IMR-90 (cell line): ENCODE measurements at places on chromosomes 6 and 20.

DNA sequence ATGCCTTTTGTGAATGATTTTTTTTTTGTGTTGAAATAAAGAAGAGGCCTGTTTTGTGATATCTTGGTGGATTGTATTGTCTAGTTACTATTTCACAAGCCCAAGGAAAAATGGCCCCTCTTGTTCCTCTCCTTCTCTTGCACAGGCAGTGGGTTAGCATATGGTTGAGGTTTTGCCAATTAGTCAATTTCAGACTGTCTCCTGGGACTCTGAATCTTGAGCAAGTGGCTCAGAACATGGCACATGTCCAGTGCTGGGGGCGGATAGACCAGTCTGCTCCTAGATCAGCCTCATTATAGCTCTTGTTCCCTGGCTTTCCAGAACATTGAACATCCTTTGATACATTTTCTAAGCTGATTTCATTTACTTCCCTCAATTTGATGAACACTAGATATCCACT, 589.2 kb downstream of the PHF3 start:
- DNase-seq = peak; percentile 14

DNA sequence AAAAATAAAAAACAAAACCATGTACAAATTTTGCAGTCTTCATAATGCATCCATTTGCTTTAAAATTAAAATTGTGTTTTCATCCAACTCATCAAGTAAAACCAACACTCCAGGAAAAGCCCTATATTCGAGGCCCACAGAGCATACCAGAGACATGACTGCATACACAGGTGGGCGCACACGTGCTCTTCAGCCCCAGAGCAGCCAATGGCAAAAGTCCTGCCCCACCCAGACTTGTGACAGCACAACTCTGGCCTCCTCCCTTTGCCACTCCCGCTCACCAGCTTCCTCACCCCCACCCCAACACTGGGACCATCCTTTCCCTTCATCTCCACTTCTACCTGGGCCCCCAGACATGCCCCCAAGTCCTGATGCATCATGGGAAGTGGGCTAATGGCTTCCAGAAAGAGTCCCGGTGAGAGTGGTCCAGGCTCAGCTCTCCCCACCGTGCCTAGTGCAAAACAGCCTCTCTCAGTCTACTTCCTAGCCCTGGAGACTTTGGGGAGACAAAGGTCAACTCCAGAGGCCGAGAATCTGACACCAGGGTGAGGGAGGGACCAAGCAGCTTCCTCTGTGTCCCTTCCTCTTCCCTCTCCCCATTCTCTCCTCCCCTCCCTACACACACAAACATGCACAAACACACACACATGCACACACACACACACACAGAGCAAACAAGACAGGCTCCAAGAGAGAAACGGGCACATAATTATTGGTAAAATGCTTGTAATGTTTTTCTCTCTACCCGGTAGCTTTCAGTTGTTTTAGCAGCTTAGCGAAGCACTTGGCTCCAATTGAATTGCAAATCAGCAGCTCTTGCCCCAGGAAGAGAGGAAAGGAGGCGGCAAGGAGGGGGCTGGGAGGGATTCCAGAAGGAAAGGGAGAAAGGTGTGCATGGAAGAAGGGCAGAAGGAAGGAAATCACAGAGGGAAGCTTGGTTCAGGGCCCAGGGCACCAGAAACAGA, 14.3 kb downstream of the GRM4 start:
- no peak for DNase-seq

GRCh38 chr6:5490501-5491069, 229.3 kb downstream of the FARS2 start:
- DNase-seq = no peak

- DNase-seq = no peak
Measured at GRCh38 chr6:34576286-34576955, 20.3 kb upstream of the SPDEF start.

DNA sequence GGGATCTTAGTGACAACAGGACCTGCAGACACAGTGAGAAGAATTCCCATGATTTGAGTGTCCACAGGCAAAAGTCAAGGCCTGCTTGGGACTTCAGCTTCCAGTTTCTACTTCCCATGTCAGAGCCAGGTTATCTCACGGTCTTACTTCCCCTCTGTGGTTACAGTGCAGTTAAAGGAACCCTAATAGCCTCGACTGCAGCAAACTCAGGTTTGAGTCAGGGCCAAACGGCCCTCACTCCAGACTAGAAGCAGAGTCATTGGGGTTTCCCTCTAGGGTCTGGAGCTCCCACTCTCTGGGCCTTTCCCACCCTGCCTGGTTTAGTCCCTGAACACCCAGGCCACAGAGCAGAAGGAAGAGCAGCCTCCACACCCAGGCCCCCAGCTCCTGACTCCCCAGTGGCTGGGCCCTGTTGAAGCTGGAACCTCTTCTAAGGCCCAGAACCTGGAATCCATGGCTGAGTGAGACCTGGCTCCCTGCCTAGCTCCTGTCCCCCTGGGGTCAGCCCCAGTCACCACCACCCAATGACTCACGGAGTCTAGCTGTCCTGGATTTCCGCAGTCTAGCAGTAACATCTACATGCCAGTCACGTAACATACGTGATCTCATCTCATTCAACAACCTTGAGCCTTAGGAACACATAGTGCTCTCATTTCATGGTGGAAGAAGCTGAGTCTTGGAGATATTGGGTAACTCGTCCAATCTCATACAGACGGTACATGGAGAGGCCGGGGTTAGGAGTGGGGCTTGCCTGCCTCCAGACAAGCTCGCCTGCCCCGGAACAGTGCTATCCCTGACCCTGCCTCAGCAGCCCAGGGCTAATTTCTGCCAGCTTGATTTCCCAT, 9.2 kb upstream of the GHRH start:
- peak; percentile 50 for DNase-seq

DNA sequence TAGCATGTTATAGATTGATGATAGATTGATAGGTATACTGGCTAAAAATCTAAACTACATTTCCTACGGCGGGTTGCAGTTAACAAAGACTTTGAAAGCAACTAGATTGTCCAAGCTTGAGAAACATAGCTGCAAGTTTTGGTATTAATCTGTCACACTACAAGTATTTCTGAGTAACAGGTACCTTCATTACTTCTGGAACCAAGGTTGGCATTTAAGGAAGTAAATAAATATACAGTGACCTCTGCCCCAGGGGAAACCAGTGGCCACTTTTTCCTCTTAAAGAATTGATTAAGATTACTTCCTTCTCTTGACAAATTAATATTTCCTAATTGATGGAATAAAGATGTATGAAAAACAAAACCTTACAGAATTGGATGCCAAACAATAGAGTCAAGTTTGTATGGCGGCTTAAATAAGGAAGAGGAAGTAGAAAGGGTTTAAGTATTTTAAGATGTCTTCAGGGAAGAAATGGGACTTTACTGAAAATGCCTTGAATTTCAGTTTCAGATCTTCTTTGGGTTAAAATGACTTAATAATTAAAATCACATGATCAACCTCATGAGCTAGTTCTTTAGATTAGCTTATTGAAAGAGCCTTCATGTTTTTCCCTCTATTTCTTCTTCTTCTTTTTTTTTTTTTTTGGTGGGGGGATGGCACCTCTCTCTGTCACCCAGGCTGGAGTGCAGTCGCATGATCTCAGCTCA, 132.8 kb downstream of the DOK5 start:
- no peak for DNase-seq

- no peak for DNase-seq
Measured at GRCh38 chr6:33719326-33719987, 8.0 kb upstream of the UQCC2 start.

GRCh38 chr20:62149532-62150309, 6.2 kb downstream of the SS18L1 start:
- DNase-seq = peak; percentile 18

DNA sequence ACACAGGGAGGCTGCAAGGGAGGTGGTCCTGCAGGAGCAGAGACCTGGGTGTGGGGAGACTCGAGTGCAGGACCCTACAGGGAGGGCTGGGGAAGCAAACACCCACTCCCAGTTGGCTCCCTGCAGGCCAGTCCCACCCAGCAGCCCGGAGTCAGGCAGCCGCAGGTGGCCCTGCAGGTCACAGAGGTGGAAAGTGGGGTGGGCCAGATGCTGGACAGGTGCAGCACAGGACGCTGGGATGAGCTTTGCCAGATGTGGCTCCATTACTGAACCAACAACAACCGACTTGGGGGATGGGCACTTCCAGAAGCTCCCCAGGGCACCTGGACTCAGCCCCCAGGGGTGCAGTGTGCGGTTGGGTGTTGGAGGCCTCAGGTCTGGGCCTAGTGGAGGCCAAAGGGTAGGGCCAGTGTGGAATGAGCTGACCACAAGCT, 26.6 kb upstream of the MYT1 start:
- no peak for DNase-seq

DNA sequence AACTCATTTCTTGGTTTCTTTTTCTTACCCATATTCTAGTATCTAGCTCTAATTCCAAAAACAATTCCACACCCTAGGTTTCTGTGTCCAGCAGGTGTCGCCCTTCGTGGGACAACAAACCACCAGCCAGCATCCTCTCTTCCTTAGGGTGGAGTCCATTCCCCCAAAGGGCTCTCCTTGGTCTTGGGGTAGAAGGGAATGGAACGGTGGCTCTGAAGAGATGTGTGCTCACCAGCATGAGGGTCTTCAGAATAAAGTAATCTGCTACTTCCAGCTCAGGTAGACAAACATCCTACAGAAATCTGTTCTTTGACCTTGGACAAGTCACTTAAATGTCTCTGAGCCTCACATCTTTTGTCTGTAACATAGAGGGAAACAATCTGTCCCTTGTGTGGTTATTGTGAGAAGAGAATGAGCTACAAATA, 7.2 kb downstream of the HLA-DMB start:
- DNase-seq = peak; percentile 73

- peak; percentile 52 for DNase-seq
Measured at GRCh38 chr20:25294459-25295385, 46.8 kb downstream of the PYGB start.

DNA sequence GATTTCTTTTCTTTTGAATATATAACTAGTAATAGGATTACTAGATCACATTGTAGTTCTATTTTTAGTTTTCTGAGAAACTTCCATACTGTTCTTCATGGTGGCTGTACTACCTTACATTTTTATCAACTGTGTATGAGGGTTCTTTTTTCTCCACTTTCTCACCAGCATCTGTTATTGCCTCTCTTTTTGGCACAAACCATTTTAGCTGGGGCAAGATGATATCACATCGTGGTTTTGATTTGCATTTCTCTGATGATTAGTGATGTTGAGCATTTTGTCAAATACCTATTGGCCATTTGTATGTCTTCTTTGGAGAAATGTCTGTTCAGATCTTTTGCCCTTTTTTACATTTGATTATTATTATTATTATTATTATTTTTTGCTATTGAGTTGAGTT, 86.1 kb upstream of the TCF21 start:
- no peak for DNase-seq

DNA sequence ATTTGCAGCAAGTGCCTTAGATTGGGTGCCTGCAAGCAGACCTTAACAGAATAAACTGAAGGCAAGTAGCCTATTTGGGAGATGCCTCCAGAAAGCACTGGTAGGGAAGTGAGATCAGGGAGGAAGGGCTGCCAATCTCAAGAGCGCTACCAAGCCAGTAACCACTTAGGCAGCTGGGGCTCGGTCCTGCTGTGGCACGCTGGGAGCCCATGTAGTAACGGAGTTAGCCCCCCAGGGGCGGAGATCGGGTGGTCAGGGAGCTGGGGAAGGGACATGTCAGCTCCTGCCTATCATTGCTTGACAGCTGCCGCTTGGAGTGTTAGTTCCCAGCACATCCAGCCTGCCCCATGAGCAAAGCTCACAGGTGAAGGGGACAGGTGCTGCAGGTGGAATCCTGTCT, 127.0 kb downstream of the CEBPB start:
- no peak for DNase-seq

- DNase-seq = peak; percentile 96
Measured at GRCh38 chr20:8837396-8837795, 231.5 kb upstream of the PLCB4 start.

DNA sequence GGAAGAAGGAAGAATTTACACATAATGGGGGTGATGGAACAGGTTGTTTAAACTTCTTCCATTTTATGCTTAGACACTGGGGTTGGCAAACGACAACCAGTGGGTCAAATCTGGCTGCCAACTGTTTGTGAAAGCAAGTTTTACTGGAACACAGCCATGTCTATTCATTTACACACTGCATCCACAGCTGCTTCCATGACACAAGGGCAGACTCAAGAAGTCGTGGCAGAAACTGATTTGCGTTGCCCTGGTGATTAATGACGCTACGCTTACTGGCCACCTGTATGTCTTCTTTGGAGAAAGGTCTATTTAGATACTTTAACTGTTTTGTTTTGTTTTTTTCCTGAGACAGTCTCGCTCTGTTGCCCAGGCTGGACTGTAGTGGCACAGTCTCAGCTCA, 19.0 kb downstream of the CTCFL start:
- no peak for DNase-seq

DNA sequence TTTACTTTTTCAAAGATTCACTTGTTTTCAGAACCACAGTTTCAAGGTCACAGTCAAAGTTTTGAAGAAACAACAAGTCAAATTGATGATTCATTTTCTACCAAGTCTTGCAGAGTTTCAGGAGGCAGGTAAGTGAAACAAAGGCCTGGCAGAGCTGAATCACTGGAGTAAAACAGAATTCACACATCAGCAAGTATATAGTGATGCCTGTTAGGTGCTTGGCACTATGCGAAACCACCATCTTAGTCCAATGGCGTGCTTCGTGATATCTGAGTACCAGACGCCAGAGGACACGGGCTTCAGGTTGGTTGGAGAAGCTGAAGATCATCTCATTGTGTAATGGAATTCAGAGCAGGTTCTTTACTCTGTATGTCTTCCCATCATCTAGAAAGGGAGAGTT, 75.9 kb downstream of the RTN4IP1 start:
- no peak for DNase-seq
